Occipital lobe (tissue), 3 donors: ENCODE measurements at places on chromosomes 1 and 21. TPM values are rescaled to one million over a fixed set of nuclear protein-coding genes. Genes with fewer than 3 reads are reported as not detected.

The GSTM1 gene
- not detected for total RNA-seq

The LHX8 gene
- not detected for total RNA-seq

The KCNE2 gene
- total RNA-seq = not detected

The OR2L13 gene
- 3.4 TPM for total RNA-seq

The PTPRC gene
- 4.5 TPM for total RNA-seq

The FCRL1 gene
- total RNA-seq = 0.16 TPM

The TRIM67 gene
- total RNA-seq = 44.9 TPM

The CFHR4 gene
- 0.31 TPM for total RNA-seq

The MAN1C1 gene
- total RNA-seq = 8.6 TPM

The NHLH1 gene
- total RNA-seq = 0.62 TPM

The GSTM3 gene
- total RNA-seq = 69.4 TPM

The DHCR24 gene
- 40.7 TPM for total RNA-seq

The CLDN8 gene
- total RNA-seq = not detected

The BCL2L15 gene
- total RNA-seq = 1.4 TPM

The BARHL2 gene
- not detected for total RNA-seq

The ST6GALNAC3 gene
- 16.5 TPM for total RNA-seq

The C1orf167 gene
- not detected for total RNA-seq

The GJA5 gene
- total RNA-seq = 1.4 TPM

The C1QTNF12 gene
- not detected for total RNA-seq

The SPRR2A gene
- total RNA-seq = not detected

The ILDR2 gene
- total RNA-seq = 14.2 TPM

The GJA8 gene
- total RNA-seq = not detected

The RBBP4 gene
- 212 TPM for total RNA-seq

The PMVK gene
- 12.0 TPM for total RNA-seq

The GBP2 gene
- 0.62 TPM for total RNA-seq

The PCNX2 gene
- 175 TPM for total RNA-seq
